ENCODE measurements at places on chromosomes 16 and 17. TPM values are rescaled to one million over a fixed set of nuclear protein-coding genes. Genes with fewer than 3 reads are reported as not detected.

GRCh38 chr17:76051561-76051960, 20.8 kb downstream of the SRP68 start:
- DNase-seq = no peak

- DNase-seq = no peak
Measured at GRCh38 chr16:3175157-3176093, 12.6 kb upstream of the OR1F1 start.

- no peak for DNase-seq
Measured at GRCh38 chr17:33202796-33203495, 90.1 kb downstream of the ASIC2 start.

DNA sequence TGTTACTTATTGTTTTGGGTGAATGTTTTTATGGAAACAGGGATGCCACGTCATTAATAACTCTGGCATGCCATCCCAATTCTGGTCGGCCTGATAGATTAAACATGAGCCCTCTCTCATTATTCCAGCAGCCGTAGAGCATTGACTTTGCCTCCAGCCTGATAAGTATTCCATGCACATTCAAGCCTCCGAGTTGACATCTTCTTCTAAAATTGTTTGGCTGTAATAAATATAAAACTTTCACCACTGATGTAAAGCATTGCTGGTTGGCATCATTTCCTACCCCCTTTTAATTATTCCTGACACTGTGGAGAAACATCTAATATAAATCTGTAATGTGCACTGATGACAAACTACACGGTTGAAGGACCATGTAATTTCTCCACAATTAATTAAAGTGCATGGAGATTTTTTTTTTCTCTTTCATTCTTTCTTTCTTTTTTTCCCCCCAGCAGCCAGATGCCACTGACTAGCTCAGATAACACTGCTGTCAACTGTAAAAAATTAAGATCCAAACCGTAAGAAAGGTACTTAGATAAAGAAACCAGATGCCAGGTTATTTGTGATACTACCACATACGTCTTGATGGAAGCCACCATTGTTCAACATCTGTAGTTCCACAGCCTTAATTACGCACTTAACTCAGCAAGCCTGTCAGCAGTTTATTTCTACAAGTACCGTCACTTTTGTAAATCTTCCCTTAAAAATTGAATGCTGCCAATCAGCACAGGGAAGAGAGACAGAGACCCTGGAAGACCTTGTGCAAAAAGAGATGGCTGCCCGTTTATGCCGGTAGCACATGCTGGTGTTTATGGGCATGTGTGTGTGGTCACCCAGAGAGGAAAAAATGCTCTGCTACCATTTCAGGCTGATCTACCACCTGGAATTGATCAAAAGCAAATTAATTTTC, 237.7 kb downstream of the IRX3 start:
- DNase-seq = no peak

Gene NR1D1
- total RNA-seq = 0.78 TPM

GRCh38 chr17:53796642-53797041, 26.1 kb upstream of the KIF2B start:
- no peak for DNase-seq

Gene GUCY2D
- 0.16 TPM for total RNA-seq

Gene SYCE1L
- total RNA-seq = not detected
